IMR-90 (cell line): ENCODE measurements at places on chromosomes 2 and 18. TPM values are rescaled to one million over a fixed set of nuclear protein-coding genes. Genes with fewer than 3 reads are reported as not detected.
A peak's percentile ranks its signal among the peaks of the same experiment; 100 is the strongest.

The UBE2E3 gene
- 89.7 and 114 TPM in 2 replicates for polyA plus RNA-seq

The TMEM18 gene
- polyA plus RNA-seq, result 25.3 and 30.2 TPM in 2 replicates

The PXDN gene
- 268 and 332 TPM in 2 replicates for polyA plus RNA-seq

The DPP10 gene
- polyA plus RNA-seq, result not detected in 2 replicates

The MMADHC gene
- 57.5 and 62.6 TPM in 2 replicates for polyA plus RNA-seq

The FAM124B gene
- polyA plus RNA-seq, result not detected in 2 replicates

The CERKL gene
- not detected in 2 replicates for polyA plus RNA-seq

- H3K4me3 ChIP-seq, result no peak overlapping the region
- H3K27me3 ChIP-seq, result no peaks in the 10 kb centered on the region
- peaks cover 1% of the 10 kb centered on the region; the same call in 1 of the 2 replicates for H3K4me1 ChIP-seq
- H3K36me3 ChIP-seq, result peaks cover 42% of the 10 kb centered on the region
These were observed 32.3 kb downstream of the DNMT3A start for GRCh38 chr2:25309402-25309801.

DNA sequence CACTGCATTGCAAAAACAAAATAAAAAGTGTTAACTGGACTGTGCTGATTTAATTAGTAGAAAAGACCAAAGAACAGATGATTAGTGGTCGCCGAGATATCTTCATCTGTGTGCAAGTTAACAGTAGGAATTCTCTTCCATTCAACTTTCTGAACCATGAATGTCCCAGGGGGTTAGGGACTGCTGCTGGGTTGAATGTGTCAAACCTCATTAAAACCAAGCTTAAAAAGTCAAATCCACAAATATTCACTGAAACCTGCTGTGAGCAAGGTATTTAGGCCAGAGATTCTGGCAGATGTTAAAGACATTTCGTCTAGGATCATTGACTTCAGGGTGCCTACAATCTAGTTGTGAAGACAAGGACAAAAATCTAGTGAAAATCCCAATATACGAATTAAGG lies 58.7 kb downstream of the STPG4 start:
- no peaks in the 10 kb centered on the region for H3K27me3 ChIP-seq
- no peaks in the 10 kb centered on the region for H3K36me3 ChIP-seq
- no peak for DNase-seq
- H3K27ac ChIP-seq, result no peak overlapping the region

DNA sequence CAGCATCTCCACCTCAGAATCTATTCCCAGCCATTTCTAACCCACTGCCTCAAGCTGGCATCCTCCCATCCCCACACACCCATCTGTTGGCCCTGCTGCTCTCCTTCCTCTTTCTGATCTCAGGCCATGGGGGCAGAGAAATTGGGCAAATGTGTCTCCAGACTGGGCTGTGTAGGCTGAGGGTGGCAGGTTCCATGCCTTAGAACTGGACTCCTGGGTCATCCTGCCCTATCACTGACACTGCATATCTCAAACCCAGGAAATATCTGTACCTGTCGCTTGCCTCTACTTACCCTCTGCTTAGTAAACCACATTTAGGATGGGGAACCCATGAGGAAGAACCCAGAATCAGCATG lies 1.8 kb downstream of the WNT10A start:
- no peak overlapping the region for H3K4me3 ChIP-seq
- H3K4me1 ChIP-seq, result no peaks in the 10 kb centered on the region
- peaks cover 90% of the 10 kb centered on the region for H3K27me3 ChIP-seq
- no peaks in the 10 kb centered on the region for H3K36me3 ChIP-seq

DNA sequence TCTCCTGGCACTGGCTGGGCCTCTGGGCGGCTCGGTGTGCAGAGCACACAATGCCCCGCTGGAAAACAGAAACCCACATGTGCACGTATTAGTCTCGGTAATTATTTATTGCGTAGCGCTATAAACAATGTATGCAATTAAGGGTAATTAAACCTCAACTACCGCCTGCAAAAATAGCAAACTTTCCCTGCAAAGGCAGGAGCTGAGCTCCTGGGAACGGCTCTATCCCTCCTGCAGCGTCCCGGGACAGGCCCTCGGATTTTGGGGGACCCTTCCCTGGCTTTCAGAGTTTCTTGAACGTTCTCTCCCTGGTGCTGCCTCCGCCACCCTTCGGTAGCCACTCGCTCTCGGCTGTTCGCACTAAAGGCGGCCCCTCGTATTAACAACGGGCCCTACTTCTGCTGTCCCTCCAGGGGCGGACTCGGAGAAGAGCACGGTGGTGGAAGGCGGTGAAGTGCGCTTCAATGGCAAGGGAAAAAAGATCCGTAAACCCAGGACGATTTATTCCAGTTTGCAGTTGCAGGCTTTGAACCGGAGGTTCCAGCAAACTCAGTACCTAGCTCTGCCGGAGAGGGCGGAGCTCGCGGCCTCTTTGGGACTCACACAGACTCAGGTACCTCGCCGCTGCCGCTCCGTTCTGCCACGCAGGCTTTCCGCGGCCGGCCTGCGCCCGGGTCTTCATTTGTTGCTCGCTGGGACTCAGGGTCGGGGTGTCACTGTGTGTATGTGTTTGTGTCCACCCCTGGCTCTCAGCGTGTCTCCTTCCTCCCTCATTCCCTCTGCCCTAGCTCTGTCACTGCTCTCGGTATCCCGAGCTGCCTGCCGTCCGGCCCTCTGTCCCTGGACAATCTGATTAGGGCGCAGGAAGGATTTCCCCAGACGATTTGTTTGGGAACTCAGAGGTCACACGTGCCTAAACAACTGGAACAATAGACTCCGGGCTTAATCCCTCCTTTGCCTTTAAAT lies 1.2 kb downstream of the DLX1 start:
- peaks cover 82% of the 10 kb centered on the region for H3K27me3 ChIP-seq
- no peak overlapping the region for H3K27ac ChIP-seq
- no peaks in the 10 kb centered on the region for H3K36me3 ChIP-seq
- peak overlapping the region; percentile 56; the same call in 1 of the 2 replicates for H3K4me3 ChIP-seq
- no peak for DNase-seq

GRCh38 chr18:3153107-3153704 lies 66.6 kb downstream of the MYOM1 start:
- no peak for DNase-seq
- H3K36me3 ChIP-seq, result no peaks in the 10 kb centered on the region
- H3K27ac ChIP-seq, result no peak overlapping the region
- H3K4me1 ChIP-seq, result no peaks in the 10 kb centered on the region
- H3K4me3 ChIP-seq, result no peak overlapping the region

DNA sequence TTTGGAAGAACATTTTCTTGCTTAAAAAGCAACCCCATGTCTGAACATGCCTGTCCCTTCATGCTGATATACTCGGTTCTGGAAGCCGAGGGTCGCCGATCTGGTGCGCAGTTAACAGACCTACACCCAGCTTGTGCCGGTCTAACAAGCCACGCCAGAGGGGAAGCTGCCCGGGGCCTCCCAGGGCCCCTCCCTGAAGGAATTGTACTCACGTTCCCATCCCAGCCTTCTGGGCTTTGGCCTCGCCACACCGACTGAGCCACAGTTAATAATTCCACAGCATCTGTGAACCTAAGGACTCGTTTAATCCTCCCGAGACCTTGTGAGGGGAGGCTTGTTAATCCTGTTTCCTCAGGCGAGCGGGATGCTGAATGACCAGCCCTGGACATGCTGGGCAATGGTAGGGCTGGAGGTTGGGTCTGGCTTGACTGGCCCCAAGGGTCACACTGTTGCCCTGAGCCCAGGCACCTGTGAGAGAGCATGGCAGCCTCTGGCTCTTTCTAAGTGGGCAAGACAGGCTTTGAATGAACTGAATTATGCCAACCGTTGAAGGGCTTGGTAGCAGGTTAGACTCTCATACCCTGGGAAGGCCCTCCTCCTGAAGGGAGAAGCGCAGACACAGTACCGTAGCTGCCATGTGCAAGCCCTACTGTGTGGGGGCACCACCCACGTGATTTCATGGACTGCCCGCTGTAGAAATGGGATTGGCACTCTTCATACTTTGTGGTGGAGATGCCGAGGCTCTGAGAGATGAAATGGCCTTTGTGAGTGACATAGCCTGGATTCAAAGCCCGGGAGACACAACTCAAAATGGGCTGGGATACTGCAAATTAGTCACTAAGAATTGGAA lies 27.9 kb upstream of the ODC1 start:
- no peak overlapping the region for H3K27ac ChIP-seq
- no peaks in the 10 kb centered on the region for H3K4me1 ChIP-seq
- peaks cover 34% of the 10 kb centered on the region for H3K27me3 ChIP-seq
- H3K4me3 ChIP-seq, result no peak overlapping the region
- DNase-seq, result no peak
- no peaks in the 10 kb centered on the region for H3K36me3 ChIP-seq

- no peaks in the 10 kb centered on the region for H3K4me1 ChIP-seq
- H3K36me3 ChIP-seq, result no peaks in the 10 kb centered on the region
- peaks cover 89% of the 10 kb centered on the region for H3K27me3 ChIP-seq
- H3K4me3 ChIP-seq, result no peak overlapping the region
- peak; percentile 34 for DNase-seq
- no peak overlapping the region for H3K27ac ChIP-seq
These were observed 2.4 kb upstream of the EVX2 start for GRCh38 chr2:176085861-176086771.

DNA sequence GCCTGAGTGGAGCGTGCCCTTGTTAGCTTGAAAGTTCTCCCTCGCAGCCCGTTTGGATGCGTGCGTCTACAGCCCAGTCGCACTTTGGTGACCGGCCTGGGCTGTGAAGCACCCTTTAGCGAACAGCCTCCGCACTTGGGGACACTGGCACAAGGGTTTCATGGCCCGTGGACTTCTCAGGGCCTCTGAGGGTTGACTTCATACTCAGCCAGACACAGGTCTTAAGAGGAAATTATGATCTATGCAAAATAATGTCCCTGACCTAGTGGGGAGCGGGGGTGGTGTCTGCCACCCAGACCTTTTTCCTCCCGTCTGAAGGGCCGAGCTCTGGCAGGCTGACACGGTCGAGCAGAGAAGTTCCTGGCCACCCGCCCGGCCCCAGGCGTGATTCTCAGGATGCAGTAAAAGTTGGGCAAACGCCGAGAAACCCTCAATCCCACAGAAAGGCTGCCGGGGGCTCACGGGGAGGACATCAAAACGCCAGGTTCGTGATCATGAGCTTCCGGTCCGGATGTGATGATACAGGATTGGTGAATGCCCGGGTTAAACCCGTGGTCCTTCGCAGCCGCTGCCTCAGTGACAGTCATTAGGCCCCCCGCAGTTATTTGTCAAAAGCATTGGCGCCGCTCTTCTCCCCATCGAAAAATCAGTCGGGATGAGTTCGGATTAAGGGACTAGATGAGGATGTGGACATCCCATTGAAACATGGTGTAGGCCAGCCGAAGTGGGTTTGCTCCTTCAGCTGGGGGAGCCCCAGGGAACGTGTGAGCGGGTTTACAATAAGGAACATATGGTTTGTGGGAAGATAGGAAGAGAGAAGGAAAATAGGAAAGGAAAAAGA lies 3.6 kb upstream of the PAX3 start:
- no peak overlapping the region for H3K27ac ChIP-seq
- no peak overlapping the region for H3K4me3 ChIP-seq
- DNase-seq, result no peak
- no peaks in the 10 kb centered on the region for H3K36me3 ChIP-seq
- H3K4me1 ChIP-seq, result peaks cover 2% of the 10 kb centered on the region; the same call in 1 of the 2 replicates
- peaks cover 100% of the 10 kb centered on the region for H3K27me3 ChIP-seq

GRCh38 chr2:150346806-150347205 lies 140.7 kb downstream of the RND3 start:
- no peak for DNase-seq
- H3K4me1 ChIP-seq, result no peaks in the 10 kb centered on the region
- no peak overlapping the region for H3K27ac ChIP-seq
- H3K36me3 ChIP-seq, result no peaks in the 10 kb centered on the region
- no peaks in the 10 kb centered on the region for H3K27me3 ChIP-seq

DNA sequence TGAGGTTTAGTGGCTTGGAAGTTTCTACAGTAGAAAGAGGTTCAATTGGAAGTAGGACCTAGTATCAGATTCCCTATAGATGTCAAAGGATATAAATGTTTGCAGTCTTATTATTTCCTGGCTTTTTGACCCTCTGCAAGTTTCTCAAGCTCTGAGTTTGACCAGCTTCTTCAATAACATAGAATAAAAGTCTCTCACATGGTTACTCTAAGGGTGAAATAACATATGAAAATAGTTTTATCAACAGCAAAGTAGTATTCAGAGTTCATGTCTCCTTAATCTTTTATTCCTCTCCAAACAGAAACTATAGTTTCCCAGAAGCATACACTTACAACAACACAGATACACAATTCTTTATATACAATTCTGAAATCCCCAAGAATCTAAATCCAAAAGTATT lies 132.9 kb upstream of the RND3 start:
- no peak overlapping the region for H3K4me3 ChIP-seq
- H3K36me3 ChIP-seq, result no peaks in the 10 kb centered on the region
- DNase-seq, result no peak
- peaks cover 12% of the 10 kb centered on the region for H3K4me1 ChIP-seq

DNA sequence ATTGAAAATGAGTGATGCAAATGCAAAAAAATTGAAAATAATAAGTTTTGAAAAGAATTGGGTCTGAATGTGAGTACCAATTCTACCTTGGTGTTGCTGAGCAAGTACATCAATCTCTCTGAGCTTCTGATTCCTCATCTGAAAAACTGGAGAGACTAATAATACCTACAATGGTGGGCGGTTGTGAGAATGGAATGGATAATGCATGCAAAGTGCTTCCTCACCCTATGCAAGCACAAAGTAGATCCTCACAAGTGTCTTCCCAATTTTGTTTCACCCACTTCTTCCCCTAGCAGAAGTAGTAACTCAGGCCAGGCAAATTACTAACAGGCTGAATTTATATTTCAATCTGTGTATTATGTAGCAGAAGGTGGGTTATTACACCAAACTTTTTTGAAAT lies 191.7 kb upstream of the PIK3C3 start:
- no peak for DNase-seq
- H3K4me1 ChIP-seq, result no peaks in the 10 kb centered on the region
- no peaks in the 10 kb centered on the region for H3K36me3 ChIP-seq
- H3K4me3 ChIP-seq, result no peak overlapping the region
- H3K27me3 ChIP-seq, result no peaks in the 10 kb centered on the region; the same call in 1 of the 2 replicates

GRCh38 chr2:197838579-197838978 lies 34.2 kb downstream of the PLCL1 start:
- H3K27me3 ChIP-seq, result no peaks in the 10 kb centered on the region
- no peak overlapping the region for H3K27ac ChIP-seq
- 0 out of 2 replicates have a peak, but pooled peaks cover 2% of the 10 kb centered on the region for H3K4me1 ChIP-seq
- no peaks in the 10 kb centered on the region for H3K36me3 ChIP-seq
- no peak for DNase-seq
- H3K4me3 ChIP-seq, result no peak overlapping the region

DNA sequence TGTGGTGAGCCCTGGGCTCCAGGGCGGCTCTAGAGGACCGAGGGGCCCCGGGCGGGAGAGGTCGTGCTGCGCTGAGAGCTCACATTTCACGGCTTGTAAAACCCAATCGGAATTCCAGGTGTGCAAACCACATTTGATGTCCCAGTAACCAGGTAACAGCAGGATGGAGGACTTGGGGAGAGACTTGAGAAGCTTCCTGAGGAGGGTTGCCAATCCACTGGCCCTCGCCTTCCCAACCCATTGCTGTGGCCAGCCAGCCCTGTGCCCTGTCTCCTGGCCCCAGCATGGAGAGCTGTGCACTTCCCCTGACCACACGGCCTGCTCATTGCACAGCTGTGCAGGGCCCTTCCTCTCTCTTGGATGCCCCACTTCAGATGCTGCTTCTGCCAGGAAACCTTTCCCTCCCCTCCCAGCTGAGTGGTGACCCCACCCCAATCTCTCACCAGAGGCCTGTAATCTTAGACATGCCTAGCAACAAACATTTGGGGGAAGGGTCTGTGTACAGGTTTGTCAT lies 39.6 kb downstream of the ASB1 start:
- no peaks in the 10 kb centered on the region for H3K27me3 ChIP-seq
- H3K27ac ChIP-seq, result no peak overlapping the region
- H3K4me3 ChIP-seq, result no peak overlapping the region
- no peaks in the 10 kb centered on the region for H3K36me3 ChIP-seq
- no peaks in the 10 kb centered on the region; the same call in 1 of the 2 replicates for H3K4me1 ChIP-seq
- DNase-seq, result no peak

- DNase-seq, result no peak
- H3K4me3 ChIP-seq, result no peak overlapping the region
- peaks cover 57% of the 10 kb centered on the region for H3K27me3 ChIP-seq
These were observed 63.6 kb upstream of the ATL2 start for GRCh38 chr2:38440655-38441054.
